ENCODE measurements at places on chromosomes 1 and 21. TPM values are rescaled to one million over a fixed set of nuclear protein-coding genes. Genes with fewer than 3 reads are reported as not detected.
A peak's percentile ranks its signal among the peaks of the same experiment; 100 is the strongest.

Gene MTARC2
- 2.0 TPM for total RNA-seq

- no peak for DNase-seq
Measured at GRCh38 chr1:100882698-100883097, 11.9 kb downstream of the EXTL2 start.

- DNase-seq, result peak; percentile 22
Measured at GRCh38 chr1:43587594-43587993, 56.9 kb downstream of the PTPRF start.

Gene OLFM3
- total RNA-seq, result not detected

Gene FCGR3B
- not detected for total RNA-seq

- DNase-seq, result peak; percentile 13
Measured at GRCh38 chr1:34108269-34108668, 56.8 kb downstream of the CSMD2 start.

DNA sequence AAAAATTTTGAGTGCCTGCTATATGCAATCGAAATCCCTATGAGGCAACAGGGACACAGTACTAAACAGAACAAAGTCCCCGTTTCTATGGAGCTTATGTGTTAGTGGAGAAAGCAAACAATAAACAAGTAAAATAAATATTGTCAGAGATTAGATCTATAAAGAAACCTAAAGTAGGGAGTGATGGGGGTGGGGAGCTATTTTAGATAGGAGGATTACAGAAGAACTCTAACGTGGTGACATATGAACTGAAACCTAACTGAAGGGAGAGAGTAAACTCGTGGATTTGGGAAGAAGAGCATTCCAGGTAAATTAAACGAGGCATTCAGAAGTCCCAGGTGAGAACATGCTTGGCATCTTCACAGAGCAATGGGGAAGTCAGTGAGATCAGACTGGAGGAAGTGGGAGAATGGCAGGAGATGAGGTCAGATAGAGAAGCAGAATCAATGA lies 154.5 kb downstream of the DENND1B start:
- DNase-seq, result no peak

GRCh38 chr1:204887846-204888245 lies 17.2 kb downstream of the NFASC start:
- no peak for DNase-seq

DNA sequence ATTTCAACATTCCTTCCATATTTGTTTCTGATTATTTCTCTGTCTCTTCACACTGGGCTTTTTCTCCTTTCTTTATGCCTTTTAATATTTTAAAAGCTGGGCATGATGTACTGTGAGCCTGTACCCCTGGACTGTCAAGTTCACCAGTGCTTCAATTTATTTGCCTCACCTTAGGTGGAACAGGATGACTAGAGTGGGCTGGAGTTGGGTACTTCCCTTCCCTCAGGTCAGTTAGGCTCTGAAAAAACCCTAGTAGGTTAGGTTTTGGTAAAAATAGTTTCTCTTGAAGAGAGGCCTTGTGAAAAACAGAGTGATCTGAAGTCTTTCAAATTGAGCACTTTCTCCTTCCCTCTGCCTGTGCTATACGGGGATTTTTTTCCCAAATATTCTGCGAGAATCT lies 163.0 kb upstream of the LYPLAL1 start:
- no peak for DNase-seq

Gene FMOD
- total RNA-seq, result 6.6 TPM

- peak; percentile 30 for DNase-seq
Measured at GRCh38 chr1:79708646-79709265, 702.2 kb upstream of the ADGRL4 start.

All from fibroblast of the aortic adventitia (primary cell).